ENCODE measurements at places on chromosomes 16 and 17.
A peak's percentile ranks its signal among the peaks of the same experiment; 100 is the strongest.

DNA sequence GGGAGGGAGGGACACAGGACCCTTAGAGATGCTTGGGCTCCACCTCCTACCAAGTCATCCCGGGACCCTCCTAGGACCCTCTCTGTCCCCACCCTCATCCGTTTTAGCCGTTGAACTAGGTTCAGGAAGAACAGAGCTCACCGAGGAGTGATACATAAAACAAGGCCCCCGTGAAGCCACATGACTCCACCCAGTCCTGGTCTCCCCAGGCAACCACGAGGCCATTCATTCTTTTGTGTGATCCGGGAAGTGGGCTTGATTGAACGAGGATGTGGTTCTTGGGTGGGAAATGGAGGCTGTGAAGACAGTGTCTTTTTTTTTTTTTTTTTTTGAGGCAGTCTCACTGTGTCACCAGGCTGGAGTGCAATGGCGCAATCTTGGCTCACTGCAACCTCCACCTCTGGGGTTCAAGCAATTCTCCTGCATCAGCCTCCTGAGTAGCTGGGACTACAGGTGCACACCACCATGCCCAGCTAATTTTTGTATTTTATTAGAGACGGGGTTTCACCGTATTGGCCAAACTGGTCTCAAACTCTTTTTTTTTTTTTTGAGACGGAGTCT lies 14.8 kb downstream of the TRARG1 start:
- peak; percentile 89 for DNase-seq

DNA sequence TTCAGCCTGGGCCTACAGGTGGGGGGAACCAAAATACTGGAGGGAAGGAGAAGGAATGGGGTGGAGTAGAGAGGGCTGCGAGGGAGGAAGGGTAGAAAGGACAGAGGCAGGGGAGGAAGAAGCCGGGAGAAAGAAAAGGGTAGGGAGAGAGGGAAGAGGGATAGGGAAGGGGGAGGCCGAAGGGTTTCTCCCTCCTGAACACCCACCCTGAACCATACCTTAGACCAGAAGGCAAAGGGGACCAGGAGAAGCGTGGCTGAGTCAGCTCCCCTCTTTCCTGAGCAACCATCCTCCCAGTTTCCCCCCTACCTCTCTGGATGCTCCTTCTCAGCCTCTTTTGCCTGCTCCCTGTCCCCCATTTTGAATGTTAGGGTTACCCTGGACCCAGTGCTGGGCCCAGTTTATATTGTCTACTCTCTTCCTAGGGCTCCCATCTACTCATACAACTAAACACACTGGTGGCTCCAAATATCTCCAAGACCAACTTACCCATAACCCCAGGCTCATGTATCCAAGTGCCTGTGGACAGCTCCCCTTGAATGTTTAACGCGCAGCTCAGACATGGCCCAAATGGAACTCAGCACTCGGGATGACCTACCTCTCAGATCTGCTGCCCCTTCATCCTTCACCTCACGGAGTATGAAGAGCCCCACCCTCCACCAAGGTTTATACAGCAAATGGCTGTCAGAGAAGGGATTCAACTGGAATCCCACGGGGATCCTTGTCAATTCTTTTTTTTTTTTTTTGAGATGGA lies 7.8 kb downstream of the TSPOAP1 start:
- DNase-seq: no peak

GRCh38 chr17:74282587-74283370 lies 8.7 kb downstream of the DNAI2 start:
- peak; percentile 83 for DNase-seq

- no peak for DNase-seq
Observed at GRCh38 chr17:43579566-43580140, 33.5 kb upstream of the ETV4 start.

GRCh38 chr17:1779571-1780131 lies 17.8 kb downstream of the SERPINF1 start:
- DNase-seq: no peak

- DNase-seq: no peak
Observed at GRCh38 chr16:66435896-66436295, 8.8 kb downstream of the BEAN1 start.

DNA sequence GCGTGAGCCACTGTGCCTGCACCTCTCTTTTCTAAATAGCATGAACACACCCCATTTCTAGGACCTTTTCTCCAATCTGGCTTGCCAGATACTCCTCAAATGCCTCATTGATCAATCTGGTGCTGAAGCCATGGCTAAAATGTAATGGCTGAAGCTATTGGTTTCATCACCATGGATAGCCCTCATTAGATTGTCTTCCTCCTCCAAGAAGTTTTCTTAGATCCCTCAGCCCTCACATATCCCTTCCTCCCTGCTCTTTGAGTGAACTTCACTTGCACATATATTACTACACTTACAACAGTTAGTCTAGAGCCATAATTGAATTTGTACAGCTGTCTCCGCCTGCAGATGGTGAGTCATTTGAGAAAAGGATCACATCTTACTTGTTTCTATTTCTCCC lies 77.9 kb upstream of the TOX3 start:
- no peak for DNase-seq

DNA sequence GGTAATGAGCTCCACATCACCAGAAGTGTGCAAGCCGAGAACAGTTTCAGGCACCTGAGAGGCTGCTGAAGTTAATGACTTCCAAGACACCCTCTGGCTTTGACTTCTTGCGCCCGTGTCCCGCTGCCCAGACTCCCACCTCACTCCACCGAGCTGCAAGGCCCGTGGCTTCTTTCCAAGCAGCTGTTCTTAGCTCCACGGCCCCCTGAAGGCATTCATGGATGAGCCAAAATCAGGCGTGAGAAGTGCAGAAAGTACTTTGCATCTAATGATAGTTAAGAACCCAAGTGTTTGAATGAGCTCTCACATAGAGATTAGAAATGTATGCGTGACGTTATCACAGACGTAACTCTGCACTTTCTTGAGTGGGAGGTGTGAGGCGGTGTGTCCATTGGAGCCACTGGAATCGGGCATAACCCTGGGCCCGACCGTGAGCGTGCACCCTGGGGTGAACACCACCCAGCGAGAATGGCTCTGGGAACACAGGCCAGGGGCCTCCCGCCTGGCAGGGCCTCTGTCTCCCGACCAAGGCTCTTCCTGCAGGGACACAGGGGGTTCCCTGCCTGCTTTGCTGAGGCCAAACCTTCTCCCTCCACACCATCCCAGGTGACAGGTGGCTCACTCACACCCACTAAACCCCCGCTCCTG lies 11.0 kb downstream of the NPTX1 start:
- no peak for DNase-seq

DNA sequence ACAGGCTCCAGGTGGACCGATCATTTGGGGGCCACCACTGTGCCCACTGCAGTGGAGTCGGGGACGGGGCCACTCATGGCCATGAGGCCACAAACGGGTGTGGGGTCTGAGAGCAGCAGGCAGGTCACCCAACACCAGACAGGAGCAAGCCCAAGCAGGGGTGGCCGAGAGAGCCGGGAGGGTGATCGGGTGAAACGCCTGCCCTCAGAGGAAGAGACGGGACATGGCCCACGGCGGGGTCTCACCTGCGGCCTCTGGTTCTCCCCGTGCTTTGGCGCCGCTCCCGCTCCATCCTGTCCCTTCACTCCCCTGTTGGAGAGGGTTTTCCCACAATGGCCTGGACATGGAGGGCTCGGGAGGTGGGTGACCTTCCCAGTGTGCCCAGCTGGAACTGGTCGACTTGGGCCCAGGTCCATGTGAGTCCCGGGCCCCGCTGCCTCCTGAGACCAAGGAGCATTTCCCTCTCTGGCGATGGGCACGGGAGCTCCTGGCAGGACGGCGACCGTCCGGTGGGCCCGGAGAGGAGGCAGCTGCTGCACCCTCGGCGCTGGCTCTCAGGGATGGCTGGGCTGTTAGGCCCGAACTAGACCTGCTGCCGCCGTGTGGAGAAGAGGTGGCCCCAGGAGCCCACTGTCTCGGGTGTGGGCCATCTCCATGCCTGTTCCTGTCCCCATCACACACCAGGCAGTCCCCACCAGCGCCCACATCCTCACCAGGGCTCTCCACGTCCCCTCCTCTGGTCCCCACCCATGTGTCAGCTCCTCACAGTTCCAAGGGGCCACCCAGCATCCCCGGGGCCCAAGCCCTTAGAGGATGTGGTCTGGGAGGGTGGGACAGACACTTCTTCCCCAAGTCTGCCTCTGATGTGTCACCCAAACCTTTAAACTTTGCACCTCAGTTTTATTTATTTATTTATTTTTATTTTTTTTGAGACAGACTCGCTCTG lies 13.4 kb upstream of the BAHCC1 start:
- DNase-seq: peak; percentile 37

GRCh38 chr17:76369804-76370203 lies 14.6 kb upstream of the SPHK1 start:
- DNase-seq: no peak

GRCh38 chr17:79231766-79232287 lies 157.2 kb downstream of the ENGASE start:
- no peak for DNase-seq
